Fibroblast of upper back skin (primary cell): ENCODE measurements at places on chromosomes 6 and 20.

- DNase-seq, result no peak
Measured at GRCh38 chr6:46983007-46983411, 59.1 kb downstream of the ADGRF1 start.

DNA sequence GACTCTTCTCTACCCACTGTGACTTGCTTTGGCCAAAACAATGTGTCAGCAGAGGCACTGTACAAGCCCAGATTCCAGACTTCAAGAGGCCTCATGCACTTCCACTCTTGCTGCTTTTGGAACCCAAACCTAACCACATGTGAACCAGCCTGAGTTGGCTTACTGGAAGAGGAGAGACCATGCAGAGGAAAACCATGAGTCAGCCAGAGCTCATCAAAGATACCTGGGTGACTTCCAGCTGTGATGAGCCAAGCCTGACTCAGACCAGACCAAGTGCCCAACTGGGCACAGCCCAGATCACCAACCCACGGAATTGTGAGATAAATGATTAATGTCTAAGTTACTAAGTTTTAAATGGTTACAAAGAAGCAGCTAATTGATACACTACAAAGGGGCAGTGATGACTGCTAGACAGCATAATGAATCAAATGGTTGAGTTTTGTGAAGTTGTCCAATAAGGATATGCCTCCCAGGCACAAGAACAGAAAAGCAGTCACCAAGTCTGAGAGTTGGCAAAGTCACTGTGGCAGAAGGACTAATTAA, 16.2 kb upstream of the BEND6 start:
- peak; percentile 99 for DNase-seq

DNA sequence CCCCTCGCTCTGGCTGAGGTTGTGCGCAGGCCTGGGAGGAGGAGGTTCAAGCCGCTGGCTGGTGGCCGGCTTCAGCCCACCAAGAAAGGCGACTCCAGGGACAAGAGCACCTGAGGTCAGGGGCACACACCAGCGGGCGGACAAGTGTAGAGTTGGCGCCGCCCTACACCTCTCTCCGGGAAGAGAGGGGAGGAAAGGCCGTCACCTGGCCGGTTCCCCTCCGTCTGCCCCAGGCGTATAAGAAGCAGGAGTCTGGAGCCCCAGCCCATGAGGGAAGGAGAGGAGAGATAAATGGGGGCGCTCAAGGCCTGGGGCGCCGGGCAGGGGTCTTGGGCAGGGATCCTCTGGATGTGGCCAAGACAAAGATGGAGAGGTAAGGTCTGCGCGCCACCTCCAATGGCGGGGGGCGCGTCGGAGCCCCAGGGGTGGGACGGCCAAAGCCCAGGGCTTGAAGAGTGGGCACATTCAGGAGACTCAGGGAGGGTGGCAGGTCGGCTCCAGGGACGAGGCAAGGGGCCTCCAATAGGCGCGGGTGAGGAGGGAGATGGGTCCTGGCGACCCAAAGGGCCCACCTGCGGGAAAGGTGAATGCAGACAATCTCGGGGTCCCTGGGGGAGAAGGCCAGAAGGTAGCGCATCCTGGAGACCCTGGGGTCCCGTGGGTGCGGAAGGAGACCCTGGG, 826 bp downstream of the RIMS4 start:
- DNase-seq, result no peak

- DNase-seq, result peak; percentile 29
Measured at GRCh38 chr6:7087066-7087465, 20.7 kb upstream of the RREB1 start.

GRCh38 chr6:94658929-94659328, 918.4 kb upstream of the MANEA start:
- DNase-seq, result no peak

DNA sequence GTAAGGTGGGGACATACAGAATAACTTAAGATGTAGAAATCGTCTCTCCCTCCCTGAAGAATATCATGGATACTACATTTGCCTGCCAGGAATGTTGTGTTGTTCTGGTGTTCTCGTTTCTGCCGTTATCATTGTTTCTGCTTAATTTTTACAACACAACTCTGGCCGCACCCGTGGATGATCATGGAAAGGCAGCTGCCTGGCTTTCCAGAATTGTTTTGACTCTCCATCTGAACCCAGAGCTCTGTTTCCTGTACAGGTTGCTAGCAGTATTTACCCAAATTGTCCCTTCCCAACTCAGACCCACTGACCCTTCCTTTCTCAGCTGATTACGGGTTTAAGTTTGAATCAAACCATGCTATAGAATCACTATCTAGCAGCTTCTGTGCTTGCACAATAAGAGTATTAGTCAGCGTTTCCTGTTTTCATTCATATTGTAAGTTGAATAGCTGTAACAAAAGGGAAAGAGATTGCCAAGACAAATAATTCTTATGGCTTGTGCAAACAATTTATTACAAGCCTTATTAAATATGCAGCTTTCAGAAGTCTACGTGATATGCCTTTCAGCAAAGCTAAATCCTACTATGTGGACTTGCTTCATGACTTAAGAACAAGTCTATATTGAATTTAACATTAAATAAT, 139.0 kb downstream of the MTHFD1L start:
- DNase-seq, result peak; percentile 89

- DNase-seq, result no peak
Measured at GRCh38 chr20:17878912-17879602, 89.5 kb downstream of the SNX5 start.

DNA sequence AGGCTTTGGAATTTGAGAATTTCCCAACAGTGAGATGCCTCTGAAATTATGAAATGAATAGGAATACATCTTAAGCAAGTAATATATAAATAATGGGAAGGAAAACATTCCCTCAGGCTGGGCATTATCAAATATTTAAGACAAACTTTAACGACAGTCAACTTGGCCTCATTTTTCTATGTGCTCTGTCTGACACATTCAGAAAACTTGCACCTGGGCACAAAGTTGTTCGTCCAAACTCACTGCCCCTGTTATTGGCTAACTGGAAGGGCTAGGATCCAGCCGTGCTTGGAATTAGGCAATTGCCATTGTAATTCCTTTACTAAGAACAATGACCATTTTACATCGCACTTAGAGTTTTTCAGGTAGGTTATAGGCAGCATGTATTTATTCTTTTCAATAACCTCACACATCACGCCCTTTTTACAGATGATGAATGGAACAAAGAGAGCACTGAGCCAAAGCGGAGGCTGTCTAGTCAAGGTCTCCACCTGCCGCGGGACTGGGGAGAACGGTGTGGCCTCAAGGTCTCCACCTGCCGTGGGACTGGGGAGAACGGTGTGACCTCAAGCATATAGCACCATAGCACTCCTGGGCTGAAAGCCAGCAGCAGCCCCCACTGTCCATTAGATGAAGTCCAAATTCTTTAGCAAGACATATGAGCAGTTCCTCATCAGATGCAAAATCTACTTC, 40.7 kb upstream of the FOXQ1 start:
- DNase-seq, result no peak

- no peak for DNase-seq
Measured at GRCh38 chr20:21102603-21103311, 3.4 kb downstream of the LINC00237 start.

- DNase-seq, result no peak
Measured at GRCh38 chr20:10762216-10762615, 88.4 kb upstream of the JAG1 start.

- no peak for DNase-seq
Measured at GRCh38 chr20:2919518-2920245, 46.4 kb downstream of the PTPRA start.

- DNase-seq, result no peak
Measured at GRCh38 chr20:35742741-35743523, 872 bp upstream of the RBM39 start.

DNA sequence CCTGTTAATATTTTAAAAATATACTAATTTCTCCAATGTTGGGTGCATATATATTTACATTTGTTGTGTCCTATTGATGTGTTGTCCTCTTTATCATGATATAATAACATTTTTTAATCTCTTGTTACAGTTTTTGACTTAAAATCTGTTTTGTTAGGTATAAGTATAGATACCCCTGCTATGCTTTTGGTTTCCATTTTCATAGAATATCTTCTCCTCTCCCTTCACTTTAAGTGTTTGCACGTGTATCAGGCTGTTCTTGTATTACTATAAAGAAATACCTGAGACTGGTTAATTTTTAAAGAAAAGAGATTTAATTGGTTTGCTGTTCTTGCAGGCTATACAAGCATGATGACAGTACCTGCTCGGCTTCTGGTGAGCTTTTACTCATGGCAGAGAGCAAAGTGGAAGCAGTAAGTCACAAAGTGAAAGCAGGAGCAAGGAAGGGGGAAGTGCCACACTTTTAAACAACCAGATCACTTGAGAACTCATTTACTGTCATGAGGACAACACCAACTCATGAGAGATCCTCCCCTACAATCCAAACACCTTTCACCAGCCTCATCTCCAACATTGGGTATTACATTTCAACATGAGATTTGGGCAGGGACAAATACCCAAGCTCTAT, 340.5 kb upstream of the SYNCRIP start:
- DNase-seq, result no peak

DNA sequence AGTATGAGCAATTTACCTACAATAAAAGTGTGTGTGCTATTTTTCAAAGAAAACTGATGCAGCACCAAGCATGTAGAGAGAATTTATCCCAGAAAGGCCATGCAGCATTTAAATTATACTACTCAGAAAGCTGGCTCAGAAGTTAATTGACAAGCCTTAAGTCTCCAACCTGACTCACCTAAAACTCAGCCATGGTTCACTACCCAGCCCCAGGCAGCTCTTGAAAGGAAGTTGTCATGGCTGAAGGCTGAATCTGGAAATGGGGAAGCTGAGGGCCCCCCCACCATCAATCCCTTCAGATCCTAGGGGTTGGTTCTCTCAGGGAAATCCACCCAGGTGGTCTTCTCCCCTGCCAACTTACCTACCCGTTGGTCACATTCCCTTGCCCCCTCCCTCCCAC, 19.7 kb downstream of the PPIL6 start:
- DNase-seq, result no peak

- peak; percentile 91 for DNase-seq
Measured at GRCh38 chr6:137016356-137016755, 28.4 kb downstream of the IL20RA start.

- DNase-seq, result peak; percentile 18
Measured at GRCh38 chr6:138307816-138308730, 69.6 kb upstream of the SMIM28 start.

- peak; percentile 81 for DNase-seq
Measured at GRCh38 chr6:40956936-40957335, 82.1 kb downstream of the UNC5CL start.

DNA sequence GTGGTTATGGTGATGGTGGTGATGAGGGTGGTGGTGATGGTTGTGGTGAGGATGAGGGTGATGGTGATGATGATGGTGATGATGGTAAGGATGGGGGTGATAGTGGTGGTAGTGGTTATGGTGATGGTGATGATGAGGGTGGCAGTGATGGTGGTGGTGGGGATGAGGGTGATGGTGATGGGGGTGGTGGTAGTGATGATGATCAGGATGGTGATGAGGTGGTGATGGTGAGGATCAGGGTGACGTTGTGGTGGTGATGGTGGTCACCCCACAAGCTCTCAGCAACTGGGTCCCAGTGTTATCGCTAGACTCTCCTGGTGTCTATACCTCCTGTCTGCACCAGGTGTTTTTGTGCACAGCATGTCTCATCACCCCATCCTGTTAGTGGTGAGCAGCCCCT, 85.0 kb downstream of the TMEM242 start:
- DNase-seq, result no peak

DNA sequence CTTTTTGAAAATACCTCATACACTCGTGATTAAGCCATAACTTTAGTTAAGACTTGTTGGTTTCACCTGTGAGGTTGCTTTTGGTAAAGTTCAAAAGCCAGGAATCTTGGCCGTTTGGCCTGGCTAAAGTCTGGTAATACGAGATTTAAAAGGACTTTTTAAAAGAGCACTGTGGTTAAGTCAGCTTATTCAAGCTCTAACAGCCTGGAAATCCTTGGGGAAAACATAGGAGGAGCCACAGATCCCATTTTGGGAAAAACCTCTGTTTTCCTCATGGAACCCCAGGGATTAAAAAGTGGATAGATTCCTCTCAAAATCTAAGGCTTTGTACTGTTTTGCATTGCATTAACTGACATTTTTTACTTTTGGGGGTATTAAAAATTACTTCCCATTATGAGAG, 13.7 kb upstream of the SLC22A16 start:
- no peak for DNase-seq
